ENCODE measurements at places on chromosomes 16 and 17.

DNA sequence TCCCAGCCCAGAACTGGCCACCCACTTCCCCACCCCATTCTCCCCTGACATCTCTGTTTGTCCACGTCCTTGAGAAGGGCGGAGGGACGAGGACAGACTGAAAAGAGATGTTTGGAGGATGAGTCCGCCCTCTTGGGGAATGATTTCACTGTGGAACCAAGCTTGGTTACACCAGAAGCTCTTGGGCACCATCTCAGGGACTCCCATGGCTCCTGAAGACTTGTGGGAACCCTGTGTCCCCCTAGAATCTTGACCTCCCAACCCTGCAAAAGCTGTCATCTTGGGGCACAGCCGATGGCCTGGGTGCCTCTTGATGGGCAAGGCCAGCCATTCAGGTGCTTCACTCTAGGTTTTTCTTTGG is 25.9 kb upstream of the LITAF start:
- DNase-seq, result no peak

DNA sequence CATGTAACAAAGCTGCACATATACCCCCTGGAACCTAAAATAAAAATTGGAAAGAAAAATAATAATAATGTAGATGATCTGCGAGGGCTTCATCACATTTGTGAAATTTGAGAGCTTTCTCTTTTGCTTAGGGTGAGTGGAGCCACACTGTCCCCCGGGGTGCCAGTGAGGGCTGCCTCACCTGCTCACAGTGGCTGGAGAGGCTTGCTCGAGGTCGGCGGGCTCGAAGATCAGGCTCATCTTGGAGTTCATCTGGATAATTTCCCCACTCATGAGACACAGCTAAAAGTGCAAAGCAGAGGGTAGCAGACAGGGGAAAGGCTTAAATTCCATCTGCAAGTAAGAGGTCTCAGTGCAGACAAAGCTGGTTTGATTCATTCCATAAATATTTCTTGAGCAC is 123.8 kb downstream of the DNAH3 start:
- no peak for DNase-seq

- no peak for DNase-seq
Observed at GRCh38 chr17:31357839-31358394, 33.6 kb upstream of the RAB11FIP4 start.

DNA sequence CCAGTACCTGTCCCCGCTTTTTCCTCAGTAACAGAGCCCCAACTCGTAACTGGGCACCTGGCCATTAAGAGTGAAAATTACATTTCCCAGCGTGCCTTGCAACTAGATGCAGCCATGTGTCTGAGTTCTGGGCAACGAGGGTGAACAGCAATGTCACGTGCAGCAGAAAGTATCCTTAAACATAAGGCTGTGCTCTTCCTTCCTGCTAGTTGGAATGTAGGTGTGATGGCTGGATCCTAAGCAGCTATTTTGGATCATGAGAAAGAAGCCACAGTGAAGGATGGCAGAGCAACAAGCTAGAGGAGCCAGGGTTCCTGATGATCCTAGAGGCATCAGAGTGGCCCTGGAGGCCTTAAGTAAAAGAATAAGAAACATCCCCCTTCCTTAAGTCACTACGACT is 36.0 kb downstream of the ACTG1 start:
- no peak for DNase-seq

- peak; percentile 26 for DNase-seq
Observed at GRCh38 chr17:61425682-61426481, 26.2 kb downstream of the TBX2 start.

GRCh38 chr16:49725651-49726050 is 130.3 kb downstream of the ZNF423 start:
- DNase-seq, result no peak

GRCh38 chr16:80989801-80990200 is 16.9 kb downstream of the CMC2 start:
- DNase-seq, result no peak

GRCh38 chr16:28983644-28984043 is 1.2 kb upstream of the LAT start:
- DNase-seq, result no peak

GRCh38 chr16:56438038-56438437 is 12.7 kb upstream of the AMFR start:
- no peak for DNase-seq

- DNase-seq, result peak; percentile 24
Observed at GRCh38 chr16:56450275-56450985, 702 bp downstream of the NUDT21 start.

DNA sequence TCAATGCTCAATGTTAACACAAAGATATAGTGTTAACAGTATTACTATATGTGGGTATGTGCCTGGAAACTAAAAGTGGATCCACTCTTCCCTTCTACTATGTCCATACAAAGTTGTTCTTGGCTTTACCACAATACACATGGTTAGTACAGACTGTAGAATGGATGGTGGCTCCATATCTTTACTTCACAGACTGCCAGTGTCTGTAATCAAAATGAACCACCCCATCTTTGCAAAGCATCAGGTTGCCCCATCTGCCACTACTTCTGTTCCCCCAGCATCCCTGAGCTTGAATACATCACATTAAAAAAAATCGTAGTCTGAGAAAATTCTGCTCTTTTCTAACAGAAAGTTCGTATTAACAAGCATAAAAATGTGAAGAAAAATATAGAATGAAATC is 30.0 kb downstream of the USP32 start:
- no peak for DNase-seq

DNA sequence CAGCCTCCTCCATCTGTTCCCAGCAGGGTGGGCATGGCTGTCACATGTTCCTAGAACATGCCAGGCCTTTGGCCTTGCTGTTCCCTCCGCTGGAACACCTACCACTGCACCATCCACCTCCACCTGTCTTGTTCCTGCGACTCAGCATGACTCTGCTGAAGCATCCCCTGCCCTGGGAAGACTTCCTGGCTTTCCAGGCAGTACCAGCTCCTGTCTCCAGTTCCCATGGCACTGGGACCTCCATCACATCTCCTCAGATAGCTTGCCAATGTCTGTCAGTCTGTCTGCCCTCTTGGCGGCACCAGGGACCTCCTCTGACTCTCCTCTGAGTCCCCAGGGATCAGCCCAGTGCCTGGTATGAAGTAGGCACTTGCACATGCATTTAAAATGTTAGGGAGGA is 15.7 kb downstream of the PDP2 start:
- no peak for DNase-seq

DNA sequence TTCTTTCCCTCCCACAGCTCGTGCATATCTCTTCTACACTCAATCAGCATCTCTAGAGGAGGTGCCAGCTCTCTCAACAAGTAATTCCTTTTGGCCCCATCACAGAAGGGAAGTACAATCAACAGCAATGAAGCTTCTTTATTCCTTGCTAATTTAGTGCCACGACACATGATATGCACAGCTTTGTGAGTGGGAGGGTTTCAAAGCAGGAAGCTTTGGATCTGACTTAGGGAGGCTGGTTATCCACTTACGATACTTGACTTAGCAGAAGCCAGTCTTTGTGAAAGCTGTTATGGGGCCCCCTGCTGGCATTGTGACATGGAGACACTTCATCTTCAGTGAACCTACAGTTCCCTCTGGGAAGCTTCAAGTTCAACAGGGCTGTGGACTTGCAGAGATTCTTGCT is 81.0 kb downstream of the TMEM100 start:
- peak; percentile 31 for DNase-seq

- no peak for DNase-seq
Observed at GRCh38 chr17:16583781-16584180, 14.8 kb upstream of the ZNF287 start.

GRCh38 chr17:79595471-79595870 is 15.4 kb downstream of the RBFOX3 start:
- no peak for DNase-seq

DNA sequence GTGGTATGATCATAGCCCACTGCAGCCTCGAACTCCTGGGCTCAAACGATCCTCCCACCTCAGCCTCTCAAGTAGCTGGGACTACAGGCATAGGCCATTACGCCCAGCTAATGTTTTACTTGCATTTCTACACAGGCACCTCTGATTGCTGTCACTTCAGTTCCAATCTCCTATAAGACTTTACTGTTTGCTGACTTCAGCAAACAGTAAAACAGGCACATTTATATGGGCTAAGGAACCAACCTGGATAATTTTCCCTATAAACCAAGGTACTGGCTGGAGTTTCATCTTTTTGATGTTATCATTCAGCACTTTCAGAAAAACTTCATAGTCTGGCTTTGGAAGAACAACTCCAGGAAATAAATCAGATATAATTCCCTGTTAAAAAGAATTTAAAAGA is 114.2 kb downstream of the DNAH3 start:
- no peak for DNase-seq

DNA sequence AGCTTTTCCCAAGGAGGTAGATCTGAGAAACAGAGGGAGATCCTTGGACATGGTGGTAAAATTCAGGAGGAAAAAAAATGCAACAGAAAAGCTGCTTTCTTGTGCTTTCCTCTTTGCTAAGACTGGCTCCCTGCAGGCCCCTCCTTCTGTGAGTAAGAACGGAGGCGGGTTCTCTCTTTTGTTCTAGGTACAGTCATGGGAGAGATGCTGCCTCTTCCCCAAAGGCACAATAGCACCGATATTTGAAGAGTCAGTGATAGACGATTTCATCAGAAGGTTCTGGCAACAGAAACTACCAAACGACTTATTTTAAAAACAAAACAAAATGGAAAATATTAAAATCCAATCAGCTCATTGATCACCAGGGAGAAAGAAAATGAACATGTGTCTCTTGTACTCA is 32.6 kb upstream of the KIFC3 start:
- peak; percentile 65 for DNase-seq

- peak; percentile 70 for DNase-seq
Observed at GRCh38 chr16:1379304-1380076, 27.8 kb downstream of the GNPTG start.

GRCh38 chr16:84043486-84044117 is 1.0 kb upstream of the SLC38A8 start:
- DNase-seq, result no peak

GRCh38 chr17:55323518-55324295 is 58.9 kb downstream of the HLF start:
- no peak for DNase-seq

DNA sequence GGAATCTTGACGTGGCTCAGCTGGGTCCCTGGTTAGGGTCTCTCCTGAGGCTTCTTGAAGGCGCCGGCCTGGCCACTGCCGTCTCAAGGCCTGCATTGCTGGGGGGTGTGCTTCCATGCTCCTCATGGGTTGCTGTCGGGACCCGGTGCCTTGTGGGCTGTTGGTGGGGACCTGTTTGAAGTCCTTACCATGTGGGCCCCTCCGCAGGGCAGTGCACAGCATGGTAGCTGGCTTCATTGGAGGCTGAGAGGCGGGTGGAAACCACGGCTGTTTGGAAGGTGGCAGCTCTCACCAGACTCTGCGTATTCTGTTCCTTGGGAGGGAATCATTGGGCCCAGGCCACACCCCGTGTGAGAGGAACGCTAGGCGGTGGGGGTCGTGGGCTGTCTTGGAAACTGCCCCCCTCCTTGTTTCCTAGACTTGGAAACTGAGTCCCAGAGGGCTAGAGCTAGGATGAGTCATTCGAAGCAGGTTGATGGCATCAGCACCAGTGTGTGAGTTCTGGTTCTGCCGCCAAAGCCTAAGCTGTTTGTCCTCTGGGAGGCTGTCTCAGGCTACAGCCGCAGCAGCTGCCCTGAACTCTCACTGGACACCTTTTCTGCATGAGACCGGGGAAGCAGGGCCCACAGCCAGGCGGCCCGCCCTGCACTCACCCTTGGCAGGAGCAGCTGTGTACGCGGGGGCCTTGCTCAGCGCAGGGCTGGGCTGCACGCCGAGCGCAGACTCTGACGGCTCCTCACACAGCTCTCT is 35.2 kb downstream of the ZNF750 start:
- DNase-seq, result peak; percentile 75

- DNase-seq, result peak; percentile 24
Observed at GRCh38 chr17:32323811-32324491, 18.0 kb downstream of the C17orf75 start.

- DNase-seq, result no peak
Observed at GRCh38 chr17:66533572-66533971, 231.2 kb downstream of the PRKCA start.

DNA sequence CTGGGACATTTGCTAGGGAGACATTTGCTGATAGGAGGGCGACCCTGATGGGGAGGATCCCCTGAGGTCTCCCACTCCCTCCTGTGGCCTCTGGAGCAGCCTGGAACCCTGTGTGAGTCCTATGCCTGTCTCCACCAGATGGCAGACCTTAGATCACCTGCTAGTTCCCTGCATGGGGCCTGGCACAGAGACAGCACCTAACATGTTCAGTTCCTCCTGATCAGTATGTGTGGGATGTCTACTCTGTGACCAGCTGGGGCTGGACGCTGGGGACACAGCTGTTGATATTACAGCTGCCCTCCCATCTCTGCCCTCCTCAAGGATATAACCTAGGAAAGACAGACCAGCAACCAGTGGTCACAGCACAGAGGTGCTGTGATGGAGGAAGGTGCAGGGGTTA is 1.1 kb upstream of the ADCY7 start:
- peak; percentile 28 for DNase-seq

DNA sequence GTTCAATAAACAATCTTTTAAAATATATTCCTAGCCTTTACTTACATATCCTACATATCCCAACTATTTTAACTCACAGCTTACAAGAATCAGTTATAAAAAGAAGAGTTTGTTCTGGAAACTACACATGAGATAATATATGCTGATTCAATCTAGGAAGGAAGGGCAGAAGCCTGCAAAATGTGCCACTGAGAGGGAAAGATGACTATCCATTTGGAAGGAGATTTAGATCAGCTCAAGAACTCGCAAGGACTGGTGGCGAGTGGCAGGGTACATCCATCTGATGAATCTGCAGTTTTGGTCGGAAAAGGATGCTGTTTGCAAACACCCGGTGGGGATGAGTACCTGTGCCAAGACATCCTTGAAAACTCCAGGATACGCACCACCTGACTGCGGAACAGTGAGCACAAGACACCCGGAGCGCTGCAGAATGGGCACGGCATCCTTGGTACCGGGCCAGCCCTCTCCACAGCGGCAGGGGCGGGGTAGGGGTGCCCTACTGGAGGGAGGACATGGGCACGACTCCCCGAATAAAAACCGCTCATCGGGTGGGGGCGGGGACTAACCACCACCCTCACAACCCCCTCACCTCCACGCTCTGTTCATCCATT is 723 bp downstream of the TRIM37 start:
- DNase-seq, result peak; percentile 76

GRCh38 chr17:13953841-13954240 is 115.5 kb upstream of the COX10 start:
- no peak for DNase-seq

- peak; percentile 31 for DNase-seq
Observed at GRCh38 chr17:4701116-4701515, 2.8 kb downstream of the PELP1 start.

DNA sequence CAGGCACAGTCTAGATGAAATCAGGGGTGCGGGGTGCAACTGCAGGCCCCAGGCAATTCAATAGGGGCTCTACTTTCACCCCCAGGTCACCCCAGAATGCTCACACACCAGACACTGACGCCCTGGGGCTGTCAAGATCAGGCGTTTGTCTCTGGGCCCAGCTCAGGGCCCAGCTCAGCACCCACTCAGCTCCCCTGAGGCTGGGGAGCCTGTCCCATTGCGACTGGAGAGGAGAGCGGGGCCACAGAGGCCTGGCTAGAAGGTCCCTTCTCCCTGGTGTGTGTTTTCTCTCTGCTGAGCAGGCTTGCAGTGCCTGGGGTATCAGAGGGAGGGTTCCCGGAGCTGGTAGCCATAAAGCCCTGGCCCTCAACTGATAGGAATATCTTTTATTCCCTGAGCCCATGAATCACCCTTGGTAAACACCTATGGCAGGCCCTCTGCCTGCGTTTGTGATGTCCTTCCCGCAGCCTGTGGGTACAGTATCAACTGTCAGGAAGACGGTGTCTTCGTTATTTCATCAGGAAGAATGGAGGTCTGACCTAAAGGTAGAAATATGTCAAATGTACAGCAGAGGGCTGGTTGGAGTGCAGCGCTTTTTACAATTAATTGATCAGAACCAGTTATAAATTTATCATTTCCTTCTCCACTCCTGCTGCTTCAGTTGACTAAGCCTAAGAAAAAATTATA is 1.6 kb downstream of the HBA1 start:
- no peak for DNase-seq
